ENCODE measurements at places on chromosomes 7 and 10.

DNA sequence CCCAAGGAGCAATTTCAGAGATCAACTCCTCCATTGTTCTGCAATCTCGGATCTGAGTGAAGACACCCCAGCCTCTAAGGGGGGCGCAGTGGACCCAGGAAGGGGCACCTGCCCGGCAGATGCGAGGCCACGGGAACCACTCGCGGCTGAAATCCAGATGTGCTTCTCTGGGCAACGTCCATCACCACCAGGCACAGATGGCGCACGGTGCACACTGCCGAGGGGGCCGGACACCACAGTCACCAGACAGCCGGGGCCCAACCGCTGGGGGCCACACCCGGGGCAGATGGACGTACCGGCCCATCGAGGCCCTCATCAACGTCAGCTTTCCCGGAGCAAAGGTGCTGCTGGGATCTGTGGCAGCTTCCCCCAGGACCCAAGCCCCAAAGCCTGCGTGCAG, 16.9 kb upstream of the ADGRA1 start:
- no peak for DNase-seq

GRCh38 chr7:129617178-129617577, 5.7 kb downstream of the NRF1 start:
- DNase-seq: no peak

- no peak for DNase-seq
Observed at GRCh38 chr7:72444026-72444776, 32.1 kb upstream of the CALN1 start.

GRCh38 chr10:95336702-95337101, 45.9 kb upstream of the PDLIM1 start:
- DNase-seq: no peak

- no peak for DNase-seq
Observed at GRCh38 chr7:35846816-35847412, 46.1 kb downstream of the SEPTIN7 start.

- no peak for DNase-seq
Observed at GRCh38 chr10:22765660-22766547, 51.5 kb upstream of the PIP4K2A start.

DNA sequence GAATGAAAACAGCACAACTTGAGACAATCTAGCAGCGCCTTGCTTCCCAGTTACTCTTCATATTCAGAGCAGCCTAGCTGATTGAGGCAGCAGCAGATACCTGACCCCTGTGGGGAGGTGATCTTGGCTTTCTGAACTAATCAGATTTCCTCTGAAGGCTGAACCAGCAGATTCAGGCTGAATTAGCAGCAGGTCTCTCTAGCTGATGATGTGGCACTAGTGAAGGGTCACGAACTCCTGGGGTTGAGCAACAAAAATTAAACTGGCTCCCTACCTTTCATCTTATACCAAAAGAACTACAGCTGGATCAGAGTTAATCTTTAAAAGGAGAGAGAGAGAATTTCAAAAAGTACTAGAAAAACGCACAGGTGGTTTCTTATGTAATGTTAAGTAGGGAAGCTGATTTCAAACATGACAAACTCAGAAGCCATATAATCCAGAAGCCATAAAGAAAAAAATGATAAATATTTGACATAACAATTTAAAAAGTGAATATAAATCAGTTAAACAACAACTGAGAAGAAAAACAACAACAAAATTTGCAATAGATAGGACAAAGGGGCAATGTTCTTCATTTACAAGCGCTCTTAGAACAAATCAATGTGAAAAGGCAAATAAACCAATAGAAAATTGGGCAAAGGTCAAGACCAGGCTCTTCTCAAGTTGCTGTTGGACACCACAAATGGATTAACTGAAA, 13.5 kb downstream of the SLC25A13 start:
- no peak for DNase-seq

GRCh38 chr10:74755273-74755672, 71.1 kb upstream of the KAT6B start:
- no peak for DNase-seq

GRCh38 chr7:116970238-116970910, 17.1 kb downstream of the ST7 start:
- no peak for DNase-seq

- no peak for DNase-seq
Observed at GRCh38 chr7:122273117-122273516, 31.4 kb downstream of the FEZF1 start.

GRCh38 chr7:95190515-95190914, 133.8 kb downstream of the PON1 start:
- DNase-seq: no peak

- no peak for DNase-seq
Observed at GRCh38 chr7:5472432-5473315, 49.0 kb upstream of the TNRC18 start.

- no peak for DNase-seq
Observed at GRCh38 chr10:3485057-3485686, 299.8 kb downstream of the KLF6 start.

- DNase-seq: no peak
Observed at GRCh38 chr10:15262036-15262713, 93.7 kb upstream of the NMT2 start.

- no peak for DNase-seq
Observed at GRCh38 chr7:74266191-74266963, 12.2 kb upstream of the RFC2 start.

GRCh38 chr7:158850545-158851102, 5.7 kb upstream of the DYNC2I1 start:
- no peak for DNase-seq

GRCh38 chr7:131038153-131038552, 289.5 kb upstream of the MKLN1 start:
- DNase-seq: no peak

- peak; percentile 44 for DNase-seq
Observed at GRCh38 chr7:2018569-2019460, 213.9 kb downstream of the MAD1L1 start.

- DNase-seq: peak; percentile 23
Observed at GRCh38 chr10:124032971-124033886, 60.2 kb downstream of the CHST15 start.

GRCh38 chr7:137606061-137606674, 240.6 kb downstream of the DGKI start:
- DNase-seq: no peak

DNA sequence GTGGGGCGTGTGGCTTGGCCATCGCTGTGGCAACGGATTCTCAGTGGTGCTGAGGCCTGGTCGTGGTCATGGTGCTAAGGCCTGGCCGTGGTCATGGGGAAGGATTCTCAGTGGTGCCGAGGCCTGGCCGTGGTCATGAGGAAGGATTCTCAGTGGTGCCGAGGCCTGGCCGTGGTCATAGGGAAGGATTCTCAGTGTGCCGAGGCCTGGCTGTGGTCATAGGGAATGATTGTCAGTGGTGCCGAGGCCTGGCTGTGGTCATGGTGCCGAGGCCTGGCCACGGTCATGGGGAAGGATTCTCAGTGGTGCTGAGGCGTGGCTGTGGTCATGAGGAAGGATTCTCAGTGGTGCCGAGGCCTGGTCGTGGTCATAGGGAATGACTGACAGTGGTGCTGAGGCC, 327.9 kb downstream of the ADARB2 start:
- DNase-seq: no peak

DNA sequence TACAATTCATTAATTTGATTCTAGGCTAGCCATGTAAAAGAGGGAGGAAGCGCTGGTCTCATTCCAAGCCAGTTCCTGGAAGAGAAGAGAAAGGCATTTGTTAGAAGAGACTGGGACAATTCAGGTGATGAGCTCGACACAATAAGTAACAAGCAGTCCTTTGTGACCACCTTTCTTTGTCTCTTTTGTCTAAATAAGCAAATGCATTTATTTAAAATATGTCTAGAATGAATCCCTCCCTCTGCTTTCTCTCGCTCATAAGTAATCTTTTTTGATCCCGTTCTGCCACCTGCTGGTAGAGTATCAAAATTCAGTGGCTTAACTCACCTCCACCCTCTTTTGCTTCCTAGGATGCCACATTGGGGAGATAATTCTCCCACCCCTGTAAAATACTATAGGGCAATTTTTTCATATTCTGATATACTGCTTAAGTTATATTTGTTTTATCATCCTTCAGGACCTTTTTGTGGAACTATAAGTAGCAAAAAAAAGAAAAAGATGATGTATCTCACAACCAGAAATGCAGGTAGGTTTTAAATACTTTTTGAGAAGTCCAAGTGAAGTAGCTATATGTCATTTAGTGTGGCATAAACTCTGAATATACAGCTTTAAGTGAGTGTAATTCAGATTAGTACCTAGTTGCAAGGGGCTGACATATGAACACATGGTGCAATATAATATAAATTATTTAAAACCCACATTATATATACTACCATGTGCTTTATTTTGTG, 91.5 kb downstream of the GSDME start:
- no peak for DNase-seq

GRCh38 chr7:120609136-120609753, 248.7 kb downstream of the TSPAN12 start:
- DNase-seq: no peak

DNA sequence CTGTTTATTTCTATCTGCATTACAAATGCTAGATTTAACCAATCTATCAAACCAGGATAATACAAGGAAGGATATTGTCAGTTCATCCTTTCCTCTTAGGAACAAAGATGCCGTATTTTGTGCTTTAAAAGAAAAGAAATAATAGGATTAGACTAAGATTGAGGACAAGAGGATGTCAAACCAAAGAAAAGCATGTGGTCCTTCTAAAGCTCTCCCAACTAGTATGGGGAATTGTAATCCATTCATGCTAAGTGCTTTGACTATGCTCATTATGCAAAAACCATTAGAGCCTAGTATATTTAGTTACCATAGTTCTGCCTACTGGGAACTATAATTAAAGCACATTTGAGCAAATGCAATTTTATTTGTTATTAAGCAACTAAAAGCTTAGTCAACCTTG, 280.2 kb downstream of the GRM8 start:
- no peak for DNase-seq

DNA sequence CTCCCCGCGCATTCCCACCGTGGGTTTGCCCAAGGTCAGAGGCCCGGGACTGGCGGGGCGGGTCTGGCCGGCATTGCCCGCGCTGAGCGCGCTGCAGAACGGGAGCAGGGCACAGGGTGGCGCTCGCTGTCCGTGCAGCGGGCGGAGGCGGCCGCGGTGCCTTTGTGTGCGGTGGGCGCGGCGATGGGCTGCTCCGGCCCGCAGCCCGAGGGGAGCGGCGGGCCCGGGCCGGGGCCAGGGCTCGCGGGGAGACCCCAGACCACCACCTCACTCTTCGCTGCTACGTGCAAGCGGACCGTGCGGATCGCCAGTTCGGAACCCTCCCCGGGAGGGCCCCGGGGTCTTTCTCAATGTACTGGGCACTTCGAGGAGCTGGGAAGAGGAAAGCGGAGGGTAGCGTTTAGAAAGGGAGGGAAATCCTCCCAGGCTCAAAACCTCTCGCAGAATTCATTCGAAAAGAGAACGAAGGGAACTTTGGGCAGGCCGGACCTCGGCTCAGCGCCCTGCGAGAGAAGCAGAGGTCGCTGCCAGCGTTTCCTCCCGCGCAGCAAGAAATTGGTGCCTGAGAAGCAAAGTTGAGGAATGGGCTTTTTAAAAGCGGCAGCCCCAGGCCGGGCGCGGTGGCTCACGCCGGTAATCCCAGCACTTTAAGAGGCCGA, 8.5 kb downstream of the SP8 start:
- DNase-seq: no peak

- DNase-seq: no peak
Observed at GRCh38 chr10:60502621-60503020, 112.9 kb upstream of the ANK3 start.

DNA sequence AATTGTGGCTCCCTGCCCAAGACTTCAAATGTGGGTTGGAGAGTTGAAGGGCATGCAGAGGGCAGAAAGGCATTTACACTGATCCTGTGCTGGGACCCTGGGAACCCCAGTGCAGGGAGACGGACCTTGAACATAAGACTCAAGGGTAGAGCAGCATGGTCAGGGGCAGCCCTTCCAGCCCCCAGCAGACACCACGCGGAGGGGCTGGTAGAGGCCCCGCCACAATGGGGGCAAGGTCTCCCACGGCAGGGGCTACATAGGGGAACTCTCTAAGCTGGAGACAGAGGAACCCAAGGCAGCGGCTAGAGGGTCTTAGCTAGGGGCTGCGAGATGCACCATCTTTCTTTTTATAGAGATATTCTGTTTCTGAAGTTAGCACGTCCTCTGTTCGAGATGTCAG, 45.2 kb upstream of the EBF3 start:
- DNase-seq: no peak

GRCh38 chr10:110209454-110209925, 2.1 kb downstream of the MXI1 start:
- no peak for DNase-seq

- DNase-seq: no peak
Observed at GRCh38 chr10:6667150-6667549, 87.1 kb upstream of the PRKCQ start.

DNA sequence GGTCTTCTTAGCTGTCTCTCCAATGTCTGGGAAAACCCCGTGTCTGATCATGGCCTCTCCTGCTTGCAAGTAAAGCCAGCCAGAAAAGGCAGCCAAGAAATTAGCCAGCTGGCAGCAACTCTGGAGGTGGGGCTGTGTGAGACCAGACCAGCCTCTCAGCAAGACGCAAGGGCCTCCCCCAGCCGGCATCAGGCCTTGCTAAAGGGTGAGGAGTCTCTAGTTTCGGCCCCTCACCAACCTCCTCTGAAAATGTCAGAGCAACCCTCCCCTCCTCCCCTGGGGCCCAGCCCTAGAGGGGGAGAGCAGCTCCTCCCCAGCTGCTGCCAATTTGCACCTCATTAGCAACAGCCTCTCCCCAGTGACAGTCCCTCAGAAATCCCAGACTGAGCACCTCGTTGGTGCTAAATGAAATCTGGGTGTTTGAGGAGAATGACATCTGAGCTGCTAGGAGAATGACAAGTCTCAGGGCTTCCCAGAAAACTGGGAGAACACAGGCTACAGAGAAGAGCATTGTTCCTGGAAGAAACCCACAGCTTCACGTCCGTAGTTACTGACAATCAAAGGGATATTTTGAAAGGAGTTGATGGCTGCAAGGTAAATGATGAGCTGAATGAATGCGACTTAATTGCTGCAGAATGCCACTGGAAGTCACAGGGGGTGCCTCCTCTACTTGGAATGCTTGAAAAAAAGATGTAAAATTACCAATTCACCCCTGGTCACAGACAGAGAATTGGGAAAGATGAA, 25.9 kb downstream of the DGKI start:
- DNase-seq: no peak

DNA sequence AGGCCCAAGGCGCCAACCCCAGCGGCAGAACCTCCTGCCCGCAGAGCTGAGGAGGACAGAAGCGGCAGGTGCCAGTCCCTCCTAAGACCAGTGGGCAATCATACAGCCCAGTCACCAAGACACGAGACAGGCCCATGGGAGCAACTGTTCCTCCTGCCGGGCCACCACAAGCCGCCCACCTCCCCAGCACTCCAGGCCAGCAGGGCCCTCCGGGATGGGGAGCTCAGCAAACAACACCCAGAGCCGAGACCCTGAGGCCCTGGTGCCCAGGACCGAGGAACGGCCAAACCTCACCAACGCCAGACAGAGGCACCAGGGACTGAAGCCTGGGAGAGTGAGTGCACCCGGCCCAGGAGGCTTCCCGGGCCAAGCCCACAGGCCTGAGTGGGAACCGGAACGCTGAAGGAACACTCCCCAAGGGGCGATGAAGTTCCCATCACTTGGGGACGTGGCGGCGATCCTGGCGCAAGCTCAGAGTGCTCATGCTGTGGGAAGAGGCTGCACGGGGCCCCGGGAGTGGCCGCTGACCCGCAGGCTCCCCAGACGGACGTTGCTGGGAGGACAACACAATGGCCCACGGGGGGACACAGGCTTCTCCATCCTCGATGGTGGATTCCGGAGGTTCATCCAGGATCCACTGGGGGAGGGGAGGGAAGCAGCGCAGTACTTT, 35.1 kb downstream of the GPER1 start:
- DNase-seq: no peak
